Stimulated activated CD8-positive, alpha-beta memory T cell treated with anti-CD3 and anti-CD28 coated beads, Interleukin-7, amount 100 ng/mL, for 24 hours (primary cell): ENCODE measurements at places on chromosomes 3 and 15.

DNA sequence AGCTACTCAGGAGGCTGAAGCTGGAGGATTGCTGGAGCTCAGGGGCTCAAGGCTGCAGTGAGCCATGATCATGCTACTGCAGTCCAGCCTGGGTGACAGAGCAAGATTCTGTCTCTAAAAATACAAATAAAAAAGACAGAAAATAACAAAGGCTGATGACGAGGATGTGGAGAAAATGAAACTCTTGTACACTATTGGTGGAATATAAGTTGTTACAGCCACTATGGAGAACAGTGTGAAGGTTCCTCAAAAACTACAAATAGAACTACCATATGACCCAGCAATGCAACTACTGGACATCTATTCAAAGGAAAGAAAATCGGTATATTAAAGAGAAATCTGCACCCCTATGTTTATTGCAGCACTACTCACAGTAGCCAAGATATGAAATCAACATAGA, 526.7 kb upstream of the NAALADL2 start:
- DNase-seq, result no peak

- no peak for DNase-seq
Observed at GRCh38 chr3:6781092-6781491, 79.8 kb upstream of the GRM7 start.

GRCh38 chr15:71083349-71083748, 31.9 kb upstream of the THSD4 start:
- DNase-seq, result no peak

GRCh38 chr3:61597906-61598305, 36.5 kb downstream of the PTPRG start:
- no peak for DNase-seq

GRCh38 chr3:114974387-114974786, 172.7 kb downstream of the ZBTB20 start:
- no peak for DNase-seq

DNA sequence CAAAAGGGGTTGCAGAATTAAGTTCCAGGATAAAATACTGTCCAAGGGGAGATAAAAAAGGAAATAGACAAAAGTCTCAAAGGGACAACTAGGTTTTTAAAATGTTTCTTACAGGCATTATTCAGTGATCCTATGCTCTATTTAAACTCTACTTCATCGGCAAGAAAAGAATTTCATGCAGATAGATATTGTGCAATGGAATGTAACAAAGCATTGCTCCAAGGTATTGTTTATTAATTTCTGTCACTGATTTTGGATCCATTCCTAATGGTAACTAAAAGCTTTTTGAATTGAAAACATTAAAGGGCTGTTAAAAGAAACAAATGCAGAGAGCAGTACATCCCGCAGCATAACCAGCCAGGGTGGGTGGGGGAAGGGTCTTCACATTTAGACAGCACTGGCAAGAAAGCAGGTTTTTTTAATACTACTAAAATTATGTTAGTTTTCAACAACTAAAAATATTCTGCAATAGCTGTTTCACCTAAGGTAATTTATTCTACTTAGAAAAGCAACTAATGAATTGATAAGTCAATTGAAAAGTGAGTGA, 82.9 kb downstream of the THBS1 start:
- DNase-seq, result no peak

GRCh38 chr3:127497676-127498075, 92.9 kb downstream of the TPRA1 start:
- no peak for DNase-seq

DNA sequence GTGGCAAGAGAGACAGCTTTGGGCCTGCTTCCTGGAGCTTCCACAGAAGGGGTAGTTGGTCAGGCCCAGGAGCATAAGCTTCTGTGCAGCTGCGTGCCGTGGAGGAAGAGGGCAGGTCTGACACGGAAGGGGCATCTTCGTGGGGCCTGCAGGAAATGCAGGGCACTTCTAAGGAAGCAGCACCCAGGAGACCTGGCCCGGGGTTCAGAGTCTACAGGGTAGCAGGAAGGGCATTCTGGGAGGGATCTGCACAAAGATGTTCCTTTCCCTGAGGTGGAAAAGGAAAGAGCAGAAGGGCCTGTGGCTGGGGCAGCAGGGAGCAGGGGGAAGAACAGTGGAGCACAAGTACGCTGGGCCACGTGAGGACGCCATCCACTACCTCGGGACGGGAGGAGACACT, 85.1 kb downstream of the DNAJB8 start:
- no peak for DNase-seq

- DNase-seq, result no peak
Observed at GRCh38 chr3:41324156-41324475, 124.8 kb downstream of the CTNNB1 start.

- no peak for DNase-seq
Observed at GRCh38 chr3:53490459-53490968, 3.9 kb upstream of the CACNA1D start.

GRCh38 chr3:192830291-192831110, 87.2 kb downstream of the MB21D2 start:
- DNase-seq, result no peak

GRCh38 chr3:52068730-52069129, 12.4 kb upstream of the DUSP7 start:
- no peak for DNase-seq

DNA sequence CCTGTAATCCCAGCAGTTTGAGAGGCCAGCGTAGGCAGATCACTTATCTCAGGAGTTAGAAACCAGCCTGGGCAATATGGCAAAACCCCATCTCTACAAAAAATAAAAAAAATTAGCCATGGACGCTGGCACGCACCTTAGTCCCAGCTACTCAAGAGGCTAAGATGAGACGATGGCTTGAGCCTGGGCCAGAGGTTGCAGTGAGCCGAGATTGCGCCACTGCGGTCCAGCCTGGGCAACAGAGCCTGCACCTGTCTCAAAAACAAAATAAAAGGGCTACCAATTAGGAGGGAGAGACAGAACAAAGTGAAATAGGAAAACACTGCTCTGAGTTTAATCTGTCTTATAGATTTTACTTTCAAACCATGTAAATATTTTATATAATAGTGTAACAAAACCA, 33.8 kb downstream of the MSL2 start:
- no peak for DNase-seq

GRCh38 chr15:90648137-90649070, 68.7 kb upstream of the BLM start:
- DNase-seq, result no peak

- DNase-seq, result no peak
Observed at GRCh38 chr3:182412066-182412465, 381.2 kb upstream of the ATP11B start.

DNA sequence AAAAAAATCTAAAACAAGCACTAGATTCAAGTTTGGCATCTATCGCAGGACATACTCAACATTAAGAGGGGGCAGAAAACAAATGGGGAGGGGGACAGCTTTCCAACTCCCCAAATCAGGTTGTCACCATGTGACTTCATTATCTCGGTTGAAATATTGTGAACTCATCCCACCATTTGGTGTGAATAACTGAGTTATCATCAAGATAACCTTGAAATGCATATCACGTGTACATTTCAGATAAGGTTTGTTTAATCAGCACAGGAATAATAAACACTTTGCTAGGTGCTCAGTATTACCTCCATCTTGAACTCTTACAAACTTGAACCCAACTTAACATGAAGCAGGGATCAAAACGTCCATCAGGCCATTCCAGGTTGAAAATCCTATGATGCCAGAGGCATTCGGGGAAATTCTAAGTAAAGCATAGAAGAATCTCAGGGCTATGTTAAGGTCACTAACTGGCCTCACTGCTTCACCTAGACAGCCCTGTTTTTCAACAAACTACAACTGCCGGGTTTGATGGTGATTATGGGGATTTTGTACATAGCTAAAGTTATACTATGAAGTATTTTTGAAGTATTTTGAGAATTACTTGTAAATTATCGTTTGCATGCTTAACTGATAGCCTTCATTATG, 3.0 kb upstream of the ARHGAP31 start:
- DNase-seq, result no peak

DNA sequence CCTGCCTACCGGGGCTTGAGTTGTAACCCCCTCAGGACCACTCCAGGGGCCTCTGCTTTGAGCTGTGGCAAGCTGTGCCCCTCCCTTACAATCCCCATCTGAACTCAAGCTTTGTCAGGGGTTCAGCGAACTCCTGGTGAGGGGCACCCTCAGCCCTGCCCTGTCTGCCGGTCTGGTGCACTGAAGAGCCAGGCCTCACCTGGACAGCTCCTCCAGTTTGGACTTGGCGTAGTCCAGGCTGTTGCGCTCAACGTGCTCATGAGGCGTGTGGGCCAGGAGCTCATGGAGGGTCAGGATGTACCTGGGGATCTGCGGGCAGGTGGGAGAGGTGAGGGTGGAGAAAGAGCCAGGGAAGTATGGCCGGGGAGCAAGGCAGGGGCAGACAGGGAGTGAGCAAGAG, 59.4 kb downstream of the RASGRF1 start:
- DNase-seq, result no peak

DNA sequence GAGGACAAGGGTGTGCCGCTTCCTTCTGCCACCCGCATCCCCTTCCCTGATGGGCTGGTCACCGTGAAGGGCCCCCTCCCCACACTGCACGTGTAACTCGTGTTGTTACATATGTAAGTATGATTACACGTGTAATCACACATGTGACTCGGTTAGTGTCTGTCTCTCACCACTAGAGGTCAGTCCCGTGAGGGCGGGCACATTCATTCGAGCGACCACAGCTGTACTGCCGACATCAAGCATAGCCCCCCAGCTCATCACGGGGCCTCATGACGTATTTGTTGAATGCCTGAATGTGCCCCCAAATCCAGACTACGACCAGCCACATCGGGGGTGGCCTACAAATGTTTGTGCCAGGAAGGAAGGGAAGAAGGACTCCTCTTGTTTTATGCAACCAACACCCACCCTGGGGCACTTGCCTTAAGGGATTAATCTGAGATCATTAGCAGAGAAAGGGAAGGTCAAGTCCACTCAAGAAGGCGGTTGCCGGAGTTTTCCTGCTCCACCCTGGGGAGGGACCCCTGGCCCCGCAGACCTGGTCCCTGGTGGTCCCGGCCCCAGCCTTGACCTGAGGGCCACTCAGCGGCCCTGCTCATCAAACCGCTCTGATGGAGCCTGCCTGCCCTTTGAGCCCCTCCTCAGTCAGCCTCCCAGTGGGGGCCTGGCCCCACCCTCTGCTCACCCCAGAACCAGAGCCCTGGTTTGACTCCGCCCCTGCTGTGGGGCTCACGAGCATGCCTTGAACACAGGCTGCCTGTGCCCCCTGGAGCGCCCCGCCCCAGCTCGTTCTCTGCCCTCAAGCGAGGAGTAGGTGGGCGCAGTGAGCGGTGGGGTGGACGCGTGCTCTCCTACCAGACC, 52.8 kb downstream of the RGMA start:
- DNase-seq, result no peak

DNA sequence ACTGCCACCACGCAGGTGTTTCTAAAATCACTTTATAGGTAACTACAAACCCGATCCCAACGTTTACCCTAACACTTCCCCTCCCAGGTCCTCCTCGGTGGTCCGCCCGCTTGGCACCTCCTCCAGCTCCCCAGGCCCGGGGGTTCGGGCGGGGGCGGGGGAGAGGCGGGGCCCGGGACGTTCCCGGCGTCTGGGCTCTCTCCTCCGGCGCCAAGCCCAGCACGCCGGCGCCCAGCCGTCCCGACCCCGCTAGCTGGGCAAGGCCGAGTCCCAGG, 562 bp downstream of the CGGBP1 start:
- DNase-seq, result peak; percentile 28

- no peak for DNase-seq
Observed at GRCh38 chr3:35932995-35933394, 293.7 kb downstream of the ARPP21 start.

DNA sequence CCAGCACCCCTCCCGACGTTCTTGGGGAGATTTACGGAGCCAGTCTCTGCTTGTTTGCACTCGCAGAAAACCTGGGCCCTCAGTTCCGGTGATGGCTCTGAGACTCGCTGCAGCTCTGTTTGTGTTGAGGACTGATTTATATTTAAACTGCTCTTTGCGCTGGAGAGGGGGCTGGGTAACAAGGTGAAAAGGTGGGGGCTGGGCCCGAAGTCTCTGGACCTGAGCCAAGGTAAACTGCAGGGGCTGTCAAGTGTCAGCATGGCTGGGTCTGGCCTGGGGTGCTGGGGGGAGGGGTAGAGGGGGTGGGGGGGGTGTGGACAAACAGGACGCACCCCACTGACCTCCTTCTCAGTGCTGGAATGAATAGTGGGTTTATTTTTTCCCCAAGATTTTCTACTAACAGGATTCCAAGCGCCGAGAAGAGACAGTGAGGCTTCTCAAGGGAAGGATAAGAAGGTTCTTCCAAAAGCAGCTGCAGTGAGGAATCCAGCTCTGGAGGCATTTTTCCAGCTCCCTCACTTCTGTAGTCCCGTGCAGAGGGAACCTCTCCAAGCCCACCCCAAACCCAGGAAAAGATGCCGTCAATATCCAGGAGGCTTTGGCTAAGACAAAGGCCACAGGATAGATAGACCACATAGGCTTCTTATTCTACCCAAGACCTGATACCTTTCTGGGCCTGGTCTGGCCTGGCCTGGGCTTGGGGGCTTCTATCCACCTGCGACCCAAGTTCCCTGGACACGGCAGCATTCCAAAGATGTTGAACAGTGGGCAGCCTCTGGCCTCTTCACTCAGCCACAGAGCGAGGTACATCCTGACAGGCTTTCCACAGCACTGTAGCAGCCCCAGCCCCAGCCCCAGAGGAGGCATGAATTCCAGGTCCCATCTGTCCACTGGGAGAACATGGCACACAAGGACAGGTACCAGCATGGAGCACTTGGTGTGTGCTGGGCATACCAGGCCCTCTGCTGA, 938 bp upstream of the SLCO2A1 start:
- no peak for DNase-seq

DNA sequence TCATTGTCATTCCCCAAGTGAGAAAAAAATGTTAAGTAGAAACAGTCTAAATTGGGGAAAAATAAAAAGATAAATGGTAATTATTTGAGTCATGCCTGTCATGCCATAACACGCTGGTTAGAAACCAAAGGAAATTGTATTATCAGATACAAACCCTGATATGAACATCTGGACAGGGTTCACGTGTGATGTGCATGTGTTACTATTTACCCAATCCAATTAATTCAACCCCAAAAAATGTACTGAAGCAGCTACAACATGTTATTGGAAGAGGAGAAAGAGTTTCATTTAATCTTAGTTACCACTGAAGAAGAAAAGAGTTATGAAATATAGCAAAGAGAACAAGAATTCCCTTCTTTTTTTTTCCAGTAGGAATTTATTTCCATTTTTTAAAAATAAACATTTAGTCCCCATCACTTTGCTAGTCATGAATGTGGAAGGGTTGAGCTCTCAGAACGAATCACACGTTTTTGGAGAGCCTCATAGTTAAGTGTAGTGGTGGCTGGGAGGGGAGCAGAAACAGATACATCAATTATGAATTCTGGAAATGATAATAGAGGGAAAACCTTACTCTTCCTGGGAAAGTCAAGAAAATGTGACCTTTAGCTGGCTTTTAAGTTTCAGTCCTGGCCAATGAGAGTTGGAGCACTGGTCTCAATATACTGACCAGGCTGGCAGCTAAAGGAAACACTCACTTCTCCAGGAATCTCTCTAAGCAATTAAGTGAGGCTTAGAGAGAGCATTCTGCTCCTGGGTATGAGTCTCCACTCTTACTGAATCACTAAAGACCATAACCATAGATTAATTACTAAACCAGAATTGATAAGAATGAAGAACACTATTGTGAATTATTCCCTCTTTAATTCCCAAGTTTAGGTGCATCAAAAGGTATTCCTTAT, 796.5 kb downstream of the GRM7 start:
- DNase-seq, result no peak

GRCh38 chr15:88860212-88860611, 35.1 kb downstream of the HAPLN3 start:
- DNase-seq, result no peak

- no peak for DNase-seq
Observed at GRCh38 chr3:187243933-187244524, 46.7 kb downstream of the RTP1 start.
